ENCODE measurements at places on chromosomes 1 and 21.

GRCh38 chr21:25360593-25360992 lies 246.7 kb downstream of the MRPL39 start:
- DNase-seq, result no peak

DNA sequence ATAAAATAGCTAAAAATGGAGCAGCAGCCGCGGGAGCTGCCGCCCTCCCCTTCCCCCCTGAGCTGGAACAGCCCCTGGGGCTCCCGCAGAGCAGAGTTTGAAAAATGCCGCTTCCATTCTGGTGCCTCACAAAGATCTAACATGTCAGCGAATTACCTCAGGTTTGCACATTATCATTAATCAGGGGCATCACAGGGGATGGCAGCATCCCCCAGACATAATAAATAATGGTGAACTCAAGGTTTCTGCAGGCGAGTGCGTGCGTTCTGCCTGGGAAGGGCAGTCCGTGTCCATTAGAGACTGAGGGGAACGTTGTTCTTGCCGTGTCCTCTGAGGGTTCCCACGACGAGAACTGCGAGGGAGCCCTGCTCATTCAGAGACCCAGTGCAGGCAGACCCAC lies 372.4 kb downstream of the DSCAM start:
- DNase-seq, result no peak

- DNase-seq, result peak; percentile 32
These were observed 21.3 kb downstream of the MIIP start for GRCh38 chr1:12040457-12041051.

DNA sequence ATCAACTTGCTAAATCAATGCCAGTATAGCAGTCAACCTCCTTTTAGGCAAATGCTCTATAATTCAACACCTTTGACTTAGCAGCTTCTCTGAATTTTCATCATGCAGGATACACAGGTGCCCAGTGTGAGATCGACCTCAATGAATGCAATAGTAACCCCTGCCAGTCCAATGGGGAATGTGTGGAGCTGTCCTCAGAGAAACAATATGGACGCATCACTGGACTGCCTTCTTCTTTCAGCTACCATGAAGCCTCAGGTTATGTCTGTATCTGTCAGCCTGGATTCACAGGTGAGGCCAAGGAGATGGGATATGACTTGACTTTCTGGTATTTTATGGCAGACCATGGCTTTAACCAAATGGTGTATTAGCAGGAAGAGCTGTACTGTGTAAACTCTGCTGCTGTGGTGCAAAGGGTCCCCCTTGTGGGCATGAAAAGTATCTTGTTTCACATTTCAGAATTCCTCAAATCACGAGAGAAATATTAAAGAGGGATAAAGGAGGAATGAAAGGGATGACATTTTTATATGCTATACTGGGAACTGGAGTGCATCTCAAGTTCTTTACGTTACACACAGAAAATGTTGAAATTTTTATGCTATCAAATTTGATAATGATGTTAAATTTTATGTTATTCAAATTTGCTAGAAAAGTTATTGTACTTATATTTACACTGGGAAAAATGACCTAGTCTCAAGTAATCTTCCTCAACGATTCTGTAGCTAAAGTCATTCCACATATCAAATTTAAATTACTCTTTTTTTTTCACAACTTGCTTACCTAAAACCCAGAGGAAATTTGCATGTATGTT lies 88.9 kb downstream of the CRB1 start:
- peak; percentile 53 for DNase-seq

- DNase-seq, result no peak
These were observed 67.4 kb downstream of the GPR137B start for GRCh38 chr1:236209713-236210112.

DNA sequence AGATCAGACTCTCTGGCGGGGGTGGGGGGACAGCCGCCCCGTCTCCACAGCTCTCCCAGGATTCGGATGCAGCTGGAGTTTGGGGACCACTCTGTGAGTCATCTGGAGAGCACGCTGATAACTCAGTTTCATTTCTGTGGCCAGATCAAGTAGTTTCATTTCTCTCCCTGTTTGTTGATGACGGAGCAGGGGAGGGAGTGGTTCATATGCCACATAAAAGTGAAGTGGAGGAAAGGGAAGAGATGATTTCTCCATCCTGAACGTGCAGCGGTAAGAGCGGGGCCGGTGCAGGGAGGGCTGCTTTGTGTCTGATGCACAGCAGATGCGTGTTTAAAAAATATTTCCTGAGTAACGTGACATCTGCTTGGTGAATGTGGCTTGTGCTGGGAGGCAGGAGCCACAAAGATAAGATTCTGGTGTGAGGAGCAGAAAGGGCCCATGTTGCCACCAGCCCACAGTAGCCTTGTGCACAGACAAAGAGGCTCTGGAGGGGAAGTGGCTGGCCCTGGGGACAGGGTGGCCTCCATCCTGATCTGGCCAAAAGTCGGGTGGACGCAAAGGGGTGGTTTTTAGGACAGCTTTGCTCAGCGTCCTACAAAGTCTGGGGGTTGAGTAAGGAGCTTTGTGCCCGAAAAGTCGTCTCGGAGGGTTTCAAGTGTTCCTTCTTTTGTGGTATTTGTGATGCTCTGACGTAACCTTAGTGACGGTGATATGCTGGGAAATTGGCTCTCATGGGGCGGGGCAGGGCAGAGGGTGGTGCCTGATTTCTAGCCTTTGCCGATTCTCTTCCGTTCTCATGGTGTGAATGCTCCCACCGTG lies at the start of gene MX2:
Gene MX2 (plus strand): TSS at position 242 of the 819 bp plus-strand sequence. CDS start 14,880 bp downstream, outside the sequence.
- peak; percentile 89 for DNase-seq

DNA sequence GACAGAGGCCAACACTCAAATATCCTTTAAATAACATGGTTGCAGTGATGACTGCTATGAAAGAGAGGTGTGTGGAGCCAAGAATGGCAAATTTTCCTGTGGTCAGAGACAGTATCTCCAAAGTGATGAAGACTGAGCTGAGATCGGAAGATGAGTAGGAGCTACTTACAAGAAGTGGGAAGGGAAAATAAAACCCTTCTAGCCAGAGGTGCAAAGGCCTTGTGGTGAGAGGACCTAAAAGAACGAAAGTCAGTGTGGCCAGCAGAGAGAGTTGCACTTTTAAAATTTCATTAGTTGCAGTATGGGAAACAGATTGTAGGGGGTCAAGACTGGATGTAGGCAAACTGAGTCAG lies 17.8 kb downstream of the SLAMF7 start:
- DNase-seq, result no peak

DNA sequence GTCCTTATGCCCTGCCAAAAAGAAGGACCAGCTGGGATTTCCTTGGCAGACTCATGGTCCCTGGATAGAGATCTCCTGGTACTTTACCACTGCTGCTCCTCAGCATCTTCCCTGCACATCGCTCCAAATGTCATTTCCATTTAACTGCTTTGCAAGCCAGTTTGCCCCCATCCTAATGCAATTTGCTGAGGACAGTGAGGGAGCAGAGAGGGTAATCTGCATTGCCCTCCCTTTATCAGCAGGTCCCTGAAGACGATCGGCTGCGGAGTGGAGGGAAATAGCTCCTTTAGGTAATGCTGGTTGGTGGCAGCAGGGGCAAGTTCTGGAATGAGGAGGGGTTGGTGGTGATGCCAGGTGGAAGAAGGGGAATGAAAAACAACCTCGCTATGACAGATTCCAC lies 2.7 kb downstream of the PLXNA2 start:
- DNase-seq, result no peak

DNA sequence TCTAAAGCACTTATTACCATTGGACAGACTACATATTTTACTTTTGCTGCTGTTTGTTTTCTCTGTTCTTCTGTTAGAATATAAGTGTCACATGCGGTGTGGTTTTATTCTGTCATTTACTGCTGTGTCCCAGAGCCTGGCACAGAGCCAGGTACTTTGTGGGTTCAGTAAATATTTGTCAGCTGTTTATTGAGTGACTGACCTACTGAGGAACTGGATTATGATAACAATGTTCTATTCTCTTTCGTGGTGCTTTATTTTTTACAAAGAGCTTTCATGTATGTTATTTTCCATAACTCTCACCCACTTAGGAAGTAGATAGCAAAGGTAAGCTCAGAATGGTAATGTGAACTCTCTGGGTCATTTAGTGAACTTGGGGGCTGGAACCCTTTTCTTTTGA lies 118.8 kb downstream of the RWDD3 start:
- no peak for DNase-seq

DNA sequence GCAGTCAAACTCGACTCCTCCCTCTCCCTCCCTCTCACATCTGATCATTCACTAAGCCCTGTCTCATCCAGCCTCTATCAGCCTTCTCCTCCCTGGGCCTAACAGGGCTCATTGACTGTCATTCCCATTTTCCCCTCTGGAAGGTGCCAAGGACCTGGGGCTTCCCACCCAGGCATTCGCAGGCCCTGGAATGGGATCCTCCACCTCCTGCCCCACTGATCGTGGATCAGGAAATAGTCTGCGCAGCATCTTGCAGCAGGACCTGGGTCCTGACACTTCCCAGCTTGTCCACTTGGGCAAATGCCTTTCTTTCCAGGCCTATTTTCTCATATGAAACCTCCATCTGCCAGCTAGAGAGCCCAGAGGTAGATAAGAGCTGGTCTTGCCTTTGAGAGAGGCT lies 71.2 kb upstream of the ZC3H12A start:
- DNase-seq, result no peak

GRCh38 chr1:185156288-185156853 lies 382 bp downstream of the TRMT1L start:
- no peak for DNase-seq

DNA sequence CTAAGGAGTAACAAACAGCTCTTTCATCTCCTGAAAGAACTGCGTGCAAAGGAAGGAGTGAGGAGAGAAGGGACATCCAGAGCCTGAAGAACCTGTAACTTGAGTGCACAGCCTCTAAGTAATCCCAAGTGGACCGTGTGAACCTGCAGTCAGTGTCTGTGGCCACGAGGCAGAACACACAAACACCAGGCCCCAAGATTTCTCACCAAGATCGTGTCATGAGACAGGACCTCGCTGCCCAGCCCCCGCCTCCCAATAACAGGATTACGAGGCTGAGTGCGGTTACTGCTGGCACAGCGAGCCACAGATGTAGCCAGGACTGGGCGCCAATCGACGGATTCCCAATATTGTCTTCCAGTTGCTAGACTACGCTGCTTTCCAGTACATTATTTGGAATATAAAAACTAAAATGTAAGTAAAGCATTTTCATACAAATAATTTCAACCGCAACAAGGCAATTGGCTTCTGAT lies 101.3 kb upstream of the SLC25A33 start:
- no peak for DNase-seq

GRCh38 chr21:32782698-32783097 lies 11.1 kb upstream of the PAXBP1 start:
- no peak for DNase-seq

GRCh38 chr1:17874710-17875109 lies 119.6 kb downstream of the ACTL8 start:
- DNase-seq, result no peak

DNA sequence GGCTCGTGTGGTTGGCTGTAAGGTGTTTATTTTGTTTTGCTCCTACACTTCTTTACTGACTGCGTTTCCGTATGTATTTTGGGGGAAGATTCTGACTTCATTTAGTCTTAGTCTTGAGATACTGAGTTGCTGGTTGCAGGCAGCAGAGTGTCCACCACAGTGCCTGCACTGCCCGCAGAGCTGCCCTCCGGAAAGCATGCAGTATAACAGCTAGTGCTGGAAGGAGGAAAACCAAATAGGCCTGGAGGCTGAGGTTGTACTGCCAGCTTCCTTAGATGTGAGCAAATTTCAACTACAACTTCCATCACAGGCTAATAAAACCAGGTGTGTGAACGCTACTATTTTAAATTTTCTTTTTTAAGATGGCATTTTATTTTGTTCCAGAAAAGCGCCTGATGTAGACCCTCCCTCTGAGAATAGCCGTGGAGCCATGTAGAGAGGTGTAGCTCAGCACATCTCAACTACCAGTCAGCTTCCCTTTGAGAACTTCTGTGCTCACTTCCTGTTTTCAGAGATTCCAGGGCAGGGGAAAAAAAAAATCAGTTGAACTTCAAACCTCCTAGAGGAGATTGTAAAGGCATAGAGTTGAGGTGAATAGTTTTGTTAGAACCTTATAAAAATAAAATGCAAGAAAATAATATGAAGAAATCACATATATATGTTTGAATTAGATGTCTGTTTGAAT lies 17.6 kb downstream of the LMO4 start:
- DNase-seq, result no peak

DNA sequence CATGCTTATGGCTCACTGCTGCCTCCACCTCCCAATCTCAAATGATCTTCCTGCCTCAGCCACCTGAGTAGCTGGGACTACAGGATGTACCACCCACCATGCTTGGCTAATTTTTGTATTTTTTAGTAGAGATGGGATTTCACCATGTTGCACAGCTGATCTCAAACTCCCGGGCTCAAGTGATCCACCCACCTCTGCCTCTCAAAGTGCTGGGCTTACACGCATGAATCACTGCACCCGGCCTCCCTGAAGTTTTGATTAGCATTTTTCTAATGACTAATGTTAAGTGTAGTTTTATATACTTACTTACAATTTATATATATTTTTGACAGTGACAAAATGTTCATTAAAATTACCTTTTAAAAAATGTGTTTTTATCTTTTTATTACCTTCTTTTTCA lies 41.1 kb downstream of the ZNF678 start:
- no peak for DNase-seq

- no peak for DNase-seq
These were observed 1.7 kb upstream of the PEF1 start for GRCh38 chr1:31646259-31646960.

DNA sequence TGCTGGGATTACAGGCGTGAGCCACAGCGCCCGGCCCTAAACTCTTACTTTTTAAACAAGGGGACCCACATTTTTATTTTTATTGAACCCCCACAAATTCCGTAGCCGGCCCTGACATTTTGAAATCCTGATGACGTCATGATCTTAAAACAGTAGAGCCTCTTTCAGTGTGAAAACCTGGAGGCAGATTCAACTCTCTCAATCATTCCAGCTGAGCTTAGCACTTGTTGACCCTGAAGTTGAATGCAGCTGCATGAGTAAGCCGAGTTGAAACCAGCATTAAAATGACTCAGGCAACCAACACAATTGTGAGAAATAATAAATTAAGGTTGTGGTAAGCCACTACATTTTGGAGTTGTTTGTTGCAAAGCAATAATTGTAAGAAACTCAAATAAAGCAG lies 93.9 kb upstream of the ADGRL4 start:
- no peak for DNase-seq

- no peak for DNase-seq
These were observed 2.1 kb upstream of the ZC3H12A start for GRCh38 chr1:37472281-37472680.

GRCh38 chr21:33755354-33755753 lies 113.1 kb downstream of the ITSN1 start:
- no peak for DNase-seq

GRCh38 chr1:187415065-187415464 lies 586.3 kb downstream of the PLA2G4A start:
- DNase-seq, result no peak

- no peak for DNase-seq
These were observed 145.1 kb upstream of the EDN2 start for GRCh38 chr1:41629571-41629970.
